ENCODE measurements at places on chromosomes 11 and 22.

DNA sequence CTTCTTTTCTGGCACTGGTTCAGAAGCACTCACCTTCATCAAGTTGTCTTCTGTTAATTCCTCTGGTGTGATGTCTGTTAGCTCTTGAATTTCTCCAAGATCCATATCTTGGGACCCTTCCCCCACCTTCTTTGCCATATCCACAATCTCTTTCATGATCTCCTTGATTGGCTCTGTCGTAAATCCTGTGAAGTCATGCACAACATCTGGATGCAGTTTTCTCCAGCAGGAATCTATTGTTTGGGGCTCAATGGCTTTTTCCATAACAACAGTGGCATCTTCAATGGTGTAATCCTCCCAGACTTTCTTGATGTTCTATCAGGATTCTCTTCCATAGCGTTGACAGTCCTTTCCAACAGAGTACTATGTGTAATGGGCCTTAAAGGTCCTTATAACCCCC is 96.9 kb downstream of the CSTPP1 start:
- DNase-seq, result no peak

GRCh38 chr11:48025293-48025983 is 45.1 kb downstream of the PTPRJ start:
- no peak for DNase-seq

DNA sequence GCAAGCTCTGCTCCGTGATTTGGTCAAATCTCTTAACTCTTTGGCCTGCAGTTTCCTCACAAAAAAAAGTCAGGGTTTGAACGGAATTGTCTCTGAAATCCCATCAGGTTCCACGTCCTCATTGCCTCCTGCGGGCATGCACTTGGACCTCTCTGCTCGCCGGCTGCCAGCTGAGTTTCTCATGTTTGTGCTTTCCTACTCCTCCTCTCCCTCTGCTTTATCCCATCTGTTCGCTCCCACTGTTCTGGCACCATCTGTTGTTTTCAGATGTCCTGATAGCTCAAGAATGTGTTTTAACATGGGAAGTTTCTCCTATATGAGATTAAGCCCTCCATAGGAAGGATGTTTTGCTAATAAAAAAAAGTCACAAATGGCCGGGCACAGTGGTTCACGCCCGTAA is 49.4 kb upstream of the ARHGAP42 start:
- DNase-seq, result no peak

- no peak for DNase-seq
Measured at GRCh38 chr11:962688-963087, 37.0 kb downstream of the AP2A2 start.
